ENCODE measurements at places on chromosomes 11 and 22.

- no peak for DNase-seq
These were observed 12.0 kb downstream of the STIM1 start for GRCh38 chr11:3867209-3868091.

GRCh38 chr11:108804511-108804910, 139.6 kb downstream of the DDX10 start:
- no peak for DNase-seq

DNA sequence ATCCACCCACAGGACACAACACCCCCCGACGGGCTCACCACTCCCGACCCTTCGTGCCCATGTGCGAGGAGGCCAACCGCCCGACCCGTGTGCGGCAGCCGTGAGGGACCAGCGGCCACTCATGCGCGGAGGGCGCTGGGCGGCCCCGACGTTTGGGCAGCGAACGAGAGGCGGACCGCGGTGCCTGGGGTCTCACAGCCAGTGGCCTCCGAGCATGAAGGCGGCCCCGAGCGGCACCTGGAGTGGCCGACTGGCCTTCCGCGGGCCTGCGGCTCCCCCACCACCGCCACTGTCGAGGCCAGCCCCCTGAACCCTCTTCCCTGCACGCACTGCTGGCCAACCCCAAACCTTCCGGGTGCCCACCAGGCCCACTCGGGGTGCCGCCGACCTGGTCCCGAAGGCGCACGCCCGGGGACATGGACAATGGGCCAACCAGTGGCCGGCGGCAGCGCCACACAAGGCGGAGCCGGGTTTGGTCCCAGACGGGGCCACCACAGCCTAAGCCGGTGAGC, 4274.9 kb upstream of the OR11H1 start:
- no peak for DNase-seq

GRCh38 chr22:19196841-19197612, 18.5 kb upstream of the SLC25A1 start:
- no peak for DNase-seq

- DNase-seq: no peak
These were observed 202.9 kb downstream of the DBX1 start for GRCh38 chr11:19957294-19957943.

- DNase-seq: no peak
These were observed 7.7 kb downstream of the MTFP1 start for GRCh38 chr22:30433227-30433626.

DNA sequence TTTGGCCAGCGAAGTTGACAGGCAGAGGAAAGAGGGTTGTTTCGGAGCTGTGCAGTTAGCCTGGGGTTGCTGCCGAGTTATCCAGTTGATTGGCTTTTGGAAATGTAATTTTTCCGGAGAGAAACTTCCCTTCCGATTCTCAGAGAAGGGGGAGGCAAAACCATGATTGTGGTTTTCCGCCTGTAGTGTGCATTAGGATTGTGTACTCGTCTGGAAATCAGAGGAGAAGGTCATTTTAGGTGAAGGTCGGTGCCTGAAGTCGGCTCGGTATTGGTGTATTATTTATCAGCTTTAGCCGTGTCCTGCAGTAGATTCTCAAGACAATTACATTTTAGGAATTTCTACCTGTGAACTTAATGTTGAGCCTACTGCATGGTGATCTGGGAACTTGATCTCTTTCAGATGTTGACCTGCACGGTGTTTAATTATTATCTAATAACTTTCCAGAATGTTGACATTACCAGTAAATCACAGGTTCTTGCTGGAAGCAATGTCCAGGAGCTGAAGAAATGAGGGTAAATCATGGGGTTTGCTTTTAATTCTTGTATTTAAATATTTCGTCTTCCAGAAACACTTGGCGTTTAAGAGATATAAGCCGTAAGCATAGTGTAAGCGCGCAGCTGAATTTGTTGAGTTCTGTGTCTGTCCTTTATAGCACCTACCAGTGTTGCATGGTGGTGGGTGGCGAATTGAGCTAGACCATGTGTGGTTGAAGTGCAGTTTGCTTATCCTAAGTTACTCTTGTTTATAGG, 1.3 kb downstream of the ARHGEF12 start:
- no peak for DNase-seq

DNA sequence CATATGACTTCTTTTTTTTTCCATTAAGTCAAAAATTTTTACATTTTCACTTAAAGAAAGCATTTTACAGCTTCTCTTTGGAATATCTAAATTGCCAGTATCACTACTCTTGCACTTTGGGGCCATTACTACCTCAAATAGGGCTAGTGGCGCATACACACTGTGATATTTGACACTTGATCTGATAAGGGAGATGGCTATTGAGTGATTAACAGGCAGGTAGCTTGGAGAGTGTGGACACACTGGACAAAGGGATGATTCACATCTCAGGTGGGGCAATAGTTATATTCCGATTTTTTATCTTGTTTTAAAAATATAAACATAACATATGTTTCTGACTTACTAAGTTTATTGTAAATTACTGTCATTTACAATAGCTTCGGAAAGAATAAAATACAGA, 2219.9 kb downstream of the LRRC4C start:
- DNase-seq: no peak

DNA sequence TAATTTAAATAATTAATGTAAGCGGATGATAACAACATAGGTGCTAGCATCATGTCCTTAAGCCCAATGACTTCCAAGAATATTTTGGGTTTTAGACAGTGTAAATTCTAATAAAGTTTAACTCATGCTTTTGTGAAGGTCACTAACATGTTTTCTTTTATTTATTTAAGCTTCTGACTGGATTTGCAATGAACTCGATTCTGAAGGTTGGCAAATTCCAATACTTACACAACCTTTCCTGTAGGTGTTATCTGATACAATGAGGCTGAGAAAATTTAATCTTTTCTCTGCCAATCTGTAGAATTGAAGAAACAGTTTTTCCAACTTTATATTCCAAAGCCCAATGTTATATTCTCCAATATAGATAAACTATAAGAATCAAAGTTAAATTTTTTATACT, 311.3 kb downstream of the LUZP2 start:
- DNase-seq: no peak

DNA sequence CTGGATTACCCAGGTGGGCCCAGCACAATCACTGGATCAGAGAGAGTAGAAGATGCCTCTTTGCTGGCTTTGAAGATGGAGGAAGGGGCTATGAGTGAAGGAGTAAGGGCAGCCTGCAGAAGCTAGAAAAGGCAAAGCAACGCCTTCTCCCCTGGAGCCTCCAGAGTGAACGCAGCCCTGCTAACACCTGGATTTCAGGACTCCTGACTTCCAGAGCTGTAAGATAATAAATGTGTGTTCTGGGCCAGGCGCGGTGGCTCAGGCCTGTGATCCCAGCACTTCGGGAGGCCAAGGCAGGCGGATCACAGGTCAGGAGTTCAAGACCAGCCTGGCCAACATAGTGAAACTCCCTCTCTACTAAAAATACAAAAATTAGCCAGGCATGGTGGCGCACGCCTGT, 102.4 kb downstream of the MORC2 start:
- DNase-seq: no peak

- no peak for DNase-seq
These were observed 499 bp downstream of the ATL3 start for GRCh38 chr11:63670433-63671321.

GRCh38 chr11:31699066-31699465, 112.1 kb downstream of the PAX6 start:
- DNase-seq: no peak

GRCh38 chr11:97332271-97332670, 942.5 kb downstream of the JRKL start:
- no peak for DNase-seq

DNA sequence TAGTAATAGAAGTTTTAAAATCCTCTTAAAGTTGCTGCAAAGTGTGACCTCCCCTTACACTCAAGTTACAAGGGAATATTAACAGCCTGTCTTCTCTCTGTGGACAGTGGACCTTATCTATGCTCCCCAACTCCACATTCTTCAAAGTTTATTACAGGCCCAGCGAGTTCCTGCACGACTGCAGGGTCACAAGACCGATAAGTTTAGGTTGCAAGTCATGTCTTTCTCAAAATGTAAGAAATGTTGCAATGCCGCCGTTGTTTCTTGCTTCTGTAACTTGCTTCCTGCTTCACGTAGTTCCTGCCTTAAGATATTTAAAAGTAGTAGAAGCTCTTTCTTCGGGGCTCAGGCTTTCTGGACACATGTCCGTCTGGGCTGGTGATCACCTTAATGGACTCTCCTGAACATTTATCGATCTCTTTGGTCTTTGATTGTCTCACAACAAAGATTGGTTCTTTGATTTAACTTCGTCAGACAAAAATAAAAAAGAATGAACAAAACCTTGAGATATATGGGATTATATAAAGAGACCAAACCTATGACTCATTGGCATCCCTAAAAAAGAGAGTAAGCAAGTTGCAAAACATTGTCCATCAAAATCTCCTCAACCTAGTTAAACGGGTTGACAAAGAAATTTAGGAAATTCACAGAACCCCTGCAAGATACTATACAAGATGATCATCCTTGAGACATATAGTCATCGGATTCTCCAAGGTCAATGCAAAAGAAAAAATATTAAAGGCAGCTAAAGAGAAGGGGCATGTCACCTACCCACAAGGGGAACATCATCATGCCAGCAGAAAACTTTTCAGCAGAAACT, 45.4 kb upstream of the GLYAT start:
- no peak for DNase-seq

DNA sequence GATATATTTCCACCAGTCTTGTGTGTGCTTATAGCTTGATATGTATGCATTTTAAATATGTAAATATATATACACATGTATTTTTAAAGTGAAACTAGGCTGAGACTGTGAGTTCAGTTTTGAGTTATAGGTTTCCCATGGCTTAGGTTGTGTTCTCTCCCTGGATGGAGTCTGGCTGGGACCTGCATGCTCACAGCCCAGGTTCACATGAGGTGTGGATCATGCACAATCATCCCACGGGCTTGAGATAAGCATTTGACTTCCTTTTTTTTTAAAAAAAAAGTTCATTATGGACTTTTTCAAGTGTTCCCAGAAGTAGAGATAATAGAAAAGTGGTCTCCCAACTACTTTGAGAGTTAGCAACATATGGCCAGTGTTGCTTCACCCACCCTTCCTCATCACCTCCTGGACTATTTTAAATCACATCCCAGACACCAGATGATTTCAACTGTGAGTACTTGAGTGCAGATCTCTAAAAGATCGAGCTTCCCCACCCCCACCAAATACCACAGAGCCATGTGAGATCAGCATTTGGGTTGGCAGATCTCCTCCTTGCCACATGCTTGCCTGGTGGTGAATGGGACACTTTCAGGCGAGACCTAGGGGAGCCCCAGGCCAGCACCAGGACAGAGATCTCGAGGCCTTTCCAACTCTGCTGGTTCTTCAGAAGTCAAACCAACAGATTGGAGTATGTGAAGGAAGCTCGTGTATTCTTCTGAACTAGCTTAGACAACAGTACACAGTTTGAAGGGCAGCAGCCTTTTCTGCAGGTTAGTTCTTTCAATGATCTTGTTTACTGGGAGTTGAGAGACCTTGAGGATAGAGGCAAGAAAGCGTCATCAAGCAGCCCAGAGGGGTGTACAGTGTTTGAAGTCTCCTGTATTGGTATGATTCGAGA, 15.9 kb downstream of the MED15 start:
- DNase-seq: no peak

DNA sequence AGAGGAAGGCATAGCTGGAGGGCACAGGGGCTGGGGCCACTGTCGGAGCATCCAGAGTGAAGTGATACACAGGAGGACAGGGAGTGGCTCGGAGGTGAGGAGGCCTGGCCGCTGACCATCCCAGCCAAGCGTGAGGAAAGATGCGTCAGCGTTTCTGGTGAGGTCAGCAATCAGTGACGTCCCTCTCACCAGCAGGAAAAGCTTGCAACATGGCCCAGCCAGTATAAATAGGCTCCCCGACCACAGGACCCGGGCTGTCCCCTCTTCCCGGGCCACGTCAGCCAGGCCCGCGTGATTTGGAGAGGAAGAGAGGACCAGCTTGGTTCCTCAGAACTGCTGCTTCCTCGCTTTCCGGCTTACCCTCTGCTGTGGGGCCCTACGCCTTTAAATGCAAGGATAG, 4.2 kb upstream of the OSM start:
- no peak for DNase-seq

DNA sequence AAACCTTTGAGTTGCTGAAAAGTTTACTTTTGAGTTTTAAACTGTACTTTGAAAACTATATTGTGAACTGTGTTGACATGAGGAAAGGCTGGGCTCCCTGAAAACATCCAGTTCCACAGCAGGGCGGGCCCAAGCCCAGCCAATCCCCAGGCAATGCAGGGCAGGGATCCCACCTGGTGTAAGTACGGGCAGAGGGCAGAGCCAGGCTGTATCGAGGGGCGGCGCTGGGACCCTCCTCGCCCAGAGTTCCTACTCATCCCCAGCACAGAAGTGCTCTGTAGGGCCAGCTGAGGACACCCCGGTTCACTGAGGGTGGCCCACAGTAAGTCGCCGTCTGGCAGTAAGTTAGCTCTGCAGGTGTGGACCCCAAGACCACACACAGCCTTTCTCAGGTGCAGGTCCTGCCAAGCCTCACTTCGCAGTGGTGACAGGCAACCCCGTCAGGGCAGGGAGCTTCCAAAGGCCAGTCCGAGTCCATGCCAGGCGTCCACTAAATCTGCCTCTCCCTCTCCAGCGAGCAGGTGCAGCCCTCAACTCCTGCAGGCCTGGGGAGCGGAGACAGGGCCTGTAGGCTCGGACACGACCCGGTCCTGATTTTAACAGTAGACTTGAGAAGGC, 6.3 kb downstream of the RASSF7 start:
- DNase-seq: no peak

DNA sequence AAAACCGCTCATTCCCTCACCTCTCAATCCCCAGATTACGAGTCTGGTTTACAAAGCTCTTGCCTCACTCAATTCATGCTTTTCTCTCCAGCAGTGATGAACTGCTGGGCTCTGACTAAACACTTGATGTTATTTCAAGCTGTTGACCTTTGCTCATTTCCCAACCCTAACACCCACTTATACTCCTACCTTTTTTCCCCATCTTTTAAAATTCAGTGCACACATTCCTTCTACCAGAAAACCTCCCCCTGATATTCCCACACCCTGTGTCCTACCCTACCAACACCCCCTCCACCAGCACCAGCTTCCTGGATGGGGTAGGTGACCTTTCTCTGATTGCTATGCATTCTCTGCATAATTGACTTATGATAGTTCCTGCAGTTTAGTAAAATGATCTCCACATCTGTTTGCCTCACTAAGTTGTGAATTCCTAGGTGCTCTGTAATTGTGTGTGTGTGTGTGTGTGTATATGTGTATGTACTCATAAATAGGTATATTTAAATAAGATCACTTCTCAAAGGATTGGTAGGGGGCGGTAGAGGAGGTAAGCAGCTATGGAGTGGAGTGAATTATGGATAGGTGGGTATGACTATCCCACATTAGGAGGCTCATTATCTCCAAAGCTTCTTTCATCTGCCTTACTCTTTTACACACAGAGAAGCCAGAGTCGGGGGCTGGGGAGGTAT, 842 bp downstream of the HEPACAM start:
- no peak for DNase-seq

- no peak for DNase-seq
These were observed 25.0 kb upstream of the PRSS23 start for GRCh38 chr11:86775361-86775760.

DNA sequence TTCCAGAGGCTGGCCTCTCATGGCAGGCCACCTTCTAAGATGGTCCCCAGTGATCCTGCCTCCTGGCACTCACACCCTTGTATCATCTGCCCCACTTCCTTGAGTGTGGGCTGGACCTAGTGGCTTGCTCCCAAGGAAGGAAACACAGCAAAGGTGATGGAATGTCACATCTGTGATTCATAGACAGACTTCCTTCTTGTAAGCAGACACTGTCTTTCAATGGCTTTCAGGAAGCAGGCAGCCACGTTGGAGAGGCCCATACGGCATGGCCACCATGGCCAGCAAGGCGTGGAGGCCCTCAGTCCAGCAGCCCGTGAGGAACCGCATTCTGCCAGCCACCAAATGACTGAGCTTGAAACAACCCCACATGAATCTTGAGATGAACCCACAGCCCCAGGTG, 11.3 kb downstream of the LMO1 start:
- DNase-seq: no peak

Measured in GM12891 (cell line).